CD4-positive, alpha-beta T cell treated with Interleukin-21 for 1 hour (primary cell): ENCODE measurements at places on chromosomes 4 and X.

GRCh38 chr4:120319046-120319767 lies 252.6 kb upstream of the MAD2L1 start:
- DNase-seq = no peak

GRCh38 chrX:133333154-133333750 lies 82.0 kb downstream of the GPC4 start:
- no peak for DNase-seq

DNA sequence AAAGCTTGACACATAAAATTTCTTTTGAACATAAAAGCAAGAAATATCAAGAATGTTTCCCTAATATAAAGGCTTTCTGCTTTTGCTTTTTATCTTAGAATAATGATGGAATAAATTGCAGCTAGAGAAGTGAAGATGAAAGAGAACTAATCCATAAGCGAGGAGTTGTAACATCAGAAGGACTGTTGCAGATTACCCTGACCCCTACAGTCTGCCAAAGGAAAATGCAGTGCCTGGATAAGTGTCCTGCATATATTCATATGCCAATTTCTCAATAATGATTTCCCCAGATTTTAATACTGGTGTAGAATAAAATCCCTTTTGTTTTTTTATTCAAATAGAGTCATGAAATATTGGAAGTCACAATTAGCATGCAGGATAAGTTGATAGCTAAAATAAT lies 115.9 kb downstream of the MAGEC2 start:
- DNase-seq = no peak

- DNase-seq = no peak
These were observed 224.0 kb downstream of the APBB2 start for GRCh38 chr4:40990236-40990898.

DNA sequence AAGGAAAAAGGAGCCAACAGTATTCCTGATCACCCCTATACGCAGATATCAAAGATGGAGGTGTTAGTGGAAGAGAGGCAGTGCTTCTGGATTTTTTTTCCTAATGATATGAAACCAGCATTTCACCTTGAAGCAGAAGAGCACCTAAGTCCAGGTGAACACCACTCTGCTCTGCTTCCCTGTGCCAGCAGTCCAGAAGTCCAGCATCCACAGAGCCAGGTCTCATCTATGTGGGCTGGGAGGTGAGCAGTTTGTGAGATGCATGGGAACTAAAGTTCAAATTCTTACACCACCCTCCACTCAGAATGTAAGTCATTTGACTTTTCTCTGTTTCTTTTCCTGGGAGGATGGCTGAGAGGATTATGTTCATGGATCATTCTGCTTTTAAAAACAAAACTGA lies 202.6 kb downstream of the RELL1 start:
- DNase-seq = no peak

GRCh38 chr4:101921370-101921769 lies 130.8 kb downstream of the BANK1 start:
- DNase-seq = no peak

GRCh38 chrX:20515841-20516461 lies 249.2 kb upstream of the RPS6KA3 start:
- DNase-seq = no peak

DNA sequence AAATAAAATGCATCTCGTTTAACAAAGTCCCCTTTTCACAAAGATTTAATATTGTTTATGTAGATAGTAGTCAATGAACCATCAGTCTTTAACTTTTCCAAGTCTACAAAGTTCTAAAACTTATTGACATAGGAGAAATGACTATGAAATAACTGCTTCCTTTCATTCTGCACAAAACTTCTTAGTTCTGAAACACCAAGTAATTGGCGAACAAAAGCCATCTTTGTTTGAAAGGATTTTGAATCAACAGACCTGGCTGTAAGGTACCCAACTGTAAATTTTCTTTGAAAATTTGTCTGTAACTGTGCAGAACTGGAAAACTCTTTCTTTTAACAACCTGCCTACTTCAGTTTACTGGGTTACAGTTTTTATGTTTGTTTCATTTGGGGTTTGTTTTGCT lies 25.9 kb downstream of the LEF1 start:
- no peak for DNase-seq

- DNase-seq = no peak
These were observed 1255.7 kb downstream of the ADGRL3 start for GRCh38 chr4:62455871-62456270.

DNA sequence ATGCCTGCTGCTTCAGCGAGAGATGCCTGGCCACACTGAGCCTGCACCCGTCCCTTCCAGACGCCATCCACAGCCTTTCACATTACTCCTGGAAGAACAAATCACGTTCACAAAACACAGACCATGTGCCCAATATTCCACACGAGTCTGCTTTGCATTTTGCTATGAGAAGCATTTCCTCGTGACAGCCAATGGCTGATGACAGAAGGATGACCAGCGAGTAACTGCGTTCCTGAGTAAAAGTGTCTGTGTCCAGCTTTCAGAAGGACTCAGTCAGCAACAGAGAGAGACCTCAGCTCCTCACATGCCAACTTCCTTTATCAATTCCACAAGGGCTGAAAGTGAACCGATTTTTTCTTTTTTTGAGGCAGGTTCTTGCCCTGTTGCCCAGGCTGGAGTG lies 19.5 kb downstream of the NAT8L start:
- no peak for DNase-seq

DNA sequence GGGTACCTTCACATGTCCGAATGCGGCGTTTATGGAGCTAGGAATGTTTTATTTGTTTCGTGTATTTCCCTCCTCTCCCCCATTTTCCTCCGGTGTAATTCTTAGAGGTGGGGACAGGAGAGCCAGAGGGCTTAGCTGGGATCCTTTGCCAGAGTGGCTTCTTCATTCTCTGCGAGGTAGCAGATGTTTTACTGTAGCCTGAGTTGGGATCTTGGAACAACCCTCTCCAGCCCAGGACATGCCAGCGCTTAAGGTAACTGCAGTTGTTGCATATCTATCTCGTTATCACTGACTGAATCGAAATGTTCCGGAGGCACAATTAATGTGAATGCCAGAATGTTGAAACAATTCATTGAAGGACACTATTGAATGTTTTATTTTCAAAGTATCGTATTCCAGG lies 59.0 kb upstream of the DYNLT3 start:
- DNase-seq = no peak

DNA sequence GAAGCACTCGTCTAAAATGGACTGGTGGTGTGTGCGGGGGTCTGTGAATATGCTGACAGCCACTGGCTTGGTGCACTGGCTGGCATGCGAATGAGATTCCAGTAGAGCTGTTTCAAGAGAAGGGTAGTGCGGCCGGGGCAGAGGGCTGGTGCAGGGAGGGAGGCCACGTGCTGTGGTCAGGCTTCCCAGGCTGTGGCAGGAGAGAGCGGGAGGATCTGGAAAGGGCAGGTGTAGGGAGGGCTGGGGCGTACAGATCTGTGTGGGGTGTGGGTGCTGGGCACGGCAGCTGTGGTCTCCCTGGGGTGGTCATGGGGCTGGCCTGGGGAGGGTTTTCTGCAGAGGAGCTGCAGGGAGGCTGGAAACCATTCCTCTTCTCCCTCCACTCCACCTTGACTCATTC lies 30.2 kb downstream of the SORCS2 start:
- DNase-seq = no peak

- DNase-seq = no peak
These were observed 1221.1 kb upstream of the ADGRL3 start for GRCh38 chr4:59979061-59979460.

DNA sequence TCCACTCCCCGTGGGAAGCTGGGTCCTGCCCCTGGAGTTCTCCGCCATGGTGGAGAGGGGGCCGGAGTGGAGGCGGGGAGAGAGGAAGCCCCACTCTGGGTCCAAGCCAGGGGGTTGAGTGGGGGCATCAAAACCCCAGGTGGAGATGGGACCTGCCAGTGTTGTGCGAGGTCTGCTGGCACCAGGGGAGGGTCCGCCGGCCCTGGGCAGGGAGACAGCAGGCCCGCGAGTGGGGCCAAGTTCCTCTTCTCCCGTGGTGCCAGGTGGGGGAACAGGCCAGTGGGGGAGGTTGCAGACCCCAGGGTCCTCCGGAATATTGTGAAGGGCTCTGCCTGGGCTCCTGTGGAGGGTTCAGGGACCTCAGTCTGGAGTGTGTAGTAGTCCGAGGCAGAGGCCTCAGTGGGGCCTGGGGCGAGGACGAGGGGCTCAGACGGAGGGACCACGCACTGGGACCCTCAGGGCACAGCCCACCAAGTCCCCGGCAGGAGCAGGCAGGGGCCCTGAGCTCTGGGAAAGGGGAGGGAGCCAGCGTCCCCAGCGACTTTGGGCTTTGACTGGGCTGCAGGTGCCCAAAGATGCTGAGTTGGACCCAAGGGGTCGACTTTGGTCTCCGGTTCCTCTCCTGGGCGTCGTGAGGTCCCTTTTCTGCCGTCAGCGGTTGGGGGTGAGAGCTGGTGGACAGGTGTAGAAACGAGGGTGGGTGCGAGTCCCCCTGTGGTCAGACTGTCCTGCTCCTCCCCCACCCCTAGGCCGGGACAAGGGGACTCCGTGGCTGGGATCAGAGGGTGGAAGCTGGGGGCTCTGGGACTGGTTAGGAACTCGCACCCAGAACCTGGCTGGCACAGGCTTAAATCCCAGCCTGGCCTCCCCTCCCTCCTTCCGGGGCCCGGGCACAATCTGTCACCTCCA lies 43.8 kb upstream of the NKX1-1 start:
- DNase-seq = no peak

DNA sequence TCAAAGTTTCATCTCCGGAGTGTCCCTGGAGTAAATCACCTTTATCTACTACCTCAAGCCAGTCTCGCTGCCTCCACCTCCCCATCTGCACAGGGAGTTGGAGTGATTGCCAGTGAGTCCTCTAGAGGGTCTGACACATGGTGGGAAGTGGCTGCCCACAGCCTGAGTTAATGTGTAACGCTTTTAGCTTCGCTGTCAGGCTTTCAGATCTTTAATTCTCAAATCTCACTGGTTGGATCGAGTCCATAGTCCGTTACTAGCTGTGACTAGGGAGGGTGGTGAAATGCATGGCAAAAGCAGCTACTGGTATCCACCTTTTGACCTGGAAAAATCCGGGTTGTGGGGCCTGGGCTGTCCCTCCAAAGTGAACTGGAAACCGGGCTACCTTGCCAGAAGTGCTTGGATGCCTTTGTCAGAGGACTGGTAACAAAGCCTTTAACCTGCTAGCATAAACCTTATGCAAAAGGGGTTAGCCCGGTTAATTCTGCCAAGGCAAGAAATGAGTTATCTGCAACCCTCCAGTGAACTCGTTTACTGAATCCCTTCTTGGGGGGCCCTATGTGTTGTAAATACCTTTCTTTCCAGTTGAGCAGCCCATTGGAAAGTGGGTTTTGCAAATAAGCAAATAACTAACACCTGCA lies 5.1 kb upstream of the WDR1 start:
- no peak for DNase-seq

GRCh38 chr4:124631760-124632159 lies 80.8 kb downstream of the ANKRD50 start:
- DNase-seq = no peak
